H1 (cell line): ENCODE measurements at places on chromosomes 7 and 10. TPM values are rescaled to one million over a fixed set of nuclear protein-coding genes. Genes with fewer than 3 reads are reported as not detected.

GRCh38 chr7:36749282-36749960, 25.1 kb upstream of the AOAH start:
- no peak overlapping the region for H3K4me3 ChIP-seq
- no peaks in the 10 kb centered on the region for H3K4me1 ChIP-seq
- H3K27ac ChIP-seq = no peak overlapping the region

- H3K4me1 ChIP-seq = no peaks in the 10 kb centered on the region
- DNase-seq = no peak
- H3K36me3 ChIP-seq = peaks cover 29% of the 10 kb centered on the region
- H3K27ac ChIP-seq = no peak overlapping the region
Measured at GRCh38 chr10:97673736-97674525, 13.1 kb downstream of the AVPI1 start.

THSD7A gene
- 1.2 and 1.6 TPM in 2 replicates for total RNA-seq

DNA sequence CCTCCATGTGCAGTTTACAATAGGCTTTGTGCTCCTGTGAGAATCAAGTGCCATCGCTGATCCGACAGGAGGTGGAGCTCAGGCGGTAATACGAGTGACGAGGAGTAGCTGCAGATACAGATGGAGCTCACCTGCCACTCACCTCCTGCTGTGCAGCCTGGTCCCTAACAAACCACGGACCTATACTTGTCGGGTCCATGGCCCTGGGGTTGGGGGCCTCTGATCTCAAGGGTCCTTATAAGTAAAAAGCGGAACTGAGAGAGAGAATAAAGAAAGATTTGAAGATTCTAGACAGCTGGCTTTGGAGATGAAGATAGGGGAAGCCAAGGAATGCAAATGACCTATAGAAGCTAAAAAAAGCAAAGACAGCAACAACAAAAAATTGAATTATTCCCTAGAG, 130.6 kb downstream of the PLXDC2 start:
- H3K4me3 ChIP-seq = no peak overlapping the region
- no peaks in the 10 kb centered on the region for H3K4me1 ChIP-seq
- no peaks in the 10 kb centered on the region; the same call in 1 of the 2 replicates for H3K36me3 ChIP-seq
- H3K27ac ChIP-seq = no peak overlapping the region
- H3K27me3 ChIP-seq = no peaks in the 10 kb centered on the region

GRCh38 chr10:130773941-130774340, 537.6 kb downstream of the TCERG1L start:
- no peak overlapping the region for H3K4me3 ChIP-seq
- H3K27me3 ChIP-seq = no peaks in the 10 kb centered on the region
- no peaks in the 10 kb centered on the region for H3K36me3 ChIP-seq
- H3K27ac ChIP-seq = no peak overlapping the region

DNA sequence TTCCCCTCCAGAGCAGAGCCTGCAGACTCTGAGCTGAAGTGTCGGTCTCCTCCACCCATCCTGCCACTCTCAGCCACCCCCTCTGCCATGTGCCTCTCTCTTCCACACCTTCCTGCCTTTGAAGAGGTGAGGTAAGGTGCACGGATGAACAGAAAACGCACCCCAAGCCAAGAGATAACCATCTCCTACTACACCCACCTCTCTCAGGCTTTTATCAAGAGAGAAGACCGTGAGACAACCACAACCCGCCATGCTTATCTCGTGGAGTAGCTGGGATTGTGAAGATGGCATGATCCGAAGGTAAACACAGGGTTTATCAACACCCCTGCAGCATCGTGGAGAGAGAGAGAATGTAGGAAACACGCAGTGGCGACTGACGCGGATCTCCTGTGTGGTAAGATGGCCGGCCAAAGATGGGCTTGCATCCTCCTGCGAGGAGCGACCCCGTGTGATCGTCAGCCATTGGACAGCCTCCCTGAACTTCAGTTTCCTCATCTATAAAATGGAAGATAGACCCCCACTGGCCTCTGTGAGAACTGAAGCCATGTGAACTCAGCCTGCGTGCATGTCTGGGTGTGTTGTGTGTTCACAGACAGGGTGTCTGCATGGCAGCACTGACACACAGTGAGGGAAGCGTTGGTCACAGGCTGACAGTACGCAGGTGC, 219.0 kb downstream of the DIP2C start:
- H3K4me1 ChIP-seq = no peaks in the 10 kb centered on the region
- H3K36me3 ChIP-seq = no peaks in the 10 kb centered on the region; the same call in 1 of the 2 replicates
- no peak for DNase-seq
- H3K27ac ChIP-seq = no peak overlapping the region
- H3K27me3 ChIP-seq = no peaks in the 10 kb centered on the region
- H3K4me3 ChIP-seq = no peak overlapping the region

GRCh38 chr10:67606572-67606971, 89.4 kb downstream of the CTNNA3 start:
- no peak overlapping the region for H3K27ac ChIP-seq
- H3K4me1 ChIP-seq = no peaks in the 10 kb centered on the region
- no peak overlapping the region for H3K4me3 ChIP-seq

- peaks cover 10% of the 10 kb centered on the region for H3K4me1 ChIP-seq
- peaks cover 24% of the 10 kb centered on the region for H3K27me3 ChIP-seq
- no peak overlapping the region for H3K27ac ChIP-seq
- H3K36me3 ChIP-seq = no peaks in the 10 kb centered on the region
Measured at GRCh38 chr10:71393841-71394475, 2.8 kb upstream of the CDH23 start.
